ENCODE measurements at places on chromosomes 1 and 21. TPM values are rescaled to one million over a fixed set of nuclear protein-coding genes. Genes with fewer than 3 reads are reported as not detected.

- no peak for DNase-seq
Observed at GRCh38 chr1:194056169-194056568, 869.8 kb upstream of the B3GALT2 start.

- peak; percentile 57 for DNase-seq
Observed at GRCh38 chr1:6260433-6260934, 414 bp downstream of the GPR153 start.

DNA sequence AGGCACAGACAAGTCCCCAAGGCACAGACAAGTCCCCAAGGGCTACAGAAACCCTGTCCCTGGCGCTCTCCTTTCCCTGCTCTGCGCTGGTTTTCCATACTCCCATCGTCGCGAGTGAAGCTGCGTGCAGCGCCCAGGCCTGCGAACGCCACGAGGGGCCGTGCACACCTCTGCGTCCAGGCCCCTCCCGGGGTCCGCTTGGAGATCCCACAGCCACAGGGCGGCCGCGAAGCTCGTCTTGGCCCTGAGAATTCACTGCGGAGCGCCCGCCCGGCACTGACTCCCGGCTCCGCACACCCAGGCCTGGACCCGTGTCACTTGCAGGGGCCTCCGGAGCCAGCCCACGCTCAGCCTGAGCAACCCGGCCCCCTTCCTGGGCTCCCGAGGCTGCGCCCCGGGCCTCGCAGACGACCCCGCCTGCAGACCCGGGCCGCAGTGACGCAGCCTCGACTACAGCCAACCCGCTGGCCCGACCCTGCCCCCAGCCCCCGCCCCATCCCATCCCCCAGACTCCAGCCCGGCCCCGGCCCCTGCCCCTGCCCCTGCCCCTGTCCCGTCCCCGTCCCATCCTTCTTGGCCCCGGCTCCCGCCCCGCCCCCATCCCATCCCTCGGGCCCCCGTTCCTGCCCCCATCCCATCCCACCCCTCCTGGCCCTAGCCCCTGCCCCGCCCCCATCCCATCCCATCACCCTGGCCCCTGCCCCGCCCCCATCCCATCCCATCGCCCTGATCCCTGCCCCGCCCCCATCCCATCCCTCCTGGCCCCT lies 841 bp downstream of the POFUT2 start:
- DNase-seq, result peak; percentile 53

- no peak for DNase-seq
Observed at GRCh38 chr1:32984455-32985171, 20.0 kb upstream of the RNF19B start.

GRCh38 chr21:16088056-16088455 lies 358.3 kb downstream of the USP25 start:
- DNase-seq, result no peak

DNA sequence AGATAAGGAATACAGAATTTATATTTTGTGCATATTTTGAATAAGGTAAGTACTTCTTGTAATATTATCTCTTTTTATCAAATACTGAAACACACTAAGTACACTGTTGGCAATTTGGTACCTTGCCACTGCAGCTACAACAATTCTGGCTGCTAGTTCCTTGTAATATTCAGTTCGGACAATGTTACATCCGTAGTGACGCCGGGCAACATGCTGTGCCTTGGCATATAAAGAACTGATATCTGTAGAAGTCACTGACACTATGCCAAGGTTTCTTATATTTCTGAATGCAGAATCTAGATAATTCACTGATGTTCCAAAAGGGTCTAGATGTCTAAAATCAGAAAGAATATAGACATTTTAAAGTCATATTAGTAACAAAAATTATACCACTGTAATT lies 17.5 kb downstream of the TRMT1L start:
- DNase-seq, result no peak

GRCh38 chr1:76496871-76497270 lies 370.4 kb upstream of the ST6GALNAC5 start:
- DNase-seq, result no peak

GRCh38 chr1:97581614-97582051 lies 339.2 kb downstream of the DPYD start:
- DNase-seq, result no peak

GRCh38 chr1:223330466-223330865 lies 33.5 kb downstream of the SUSD4 start:
- DNase-seq, result no peak

- DNase-seq, result no peak
Observed at GRCh38 chr1:82218846-82219245, 418.1 kb downstream of the ADGRL2 start.

- DNase-seq, result peak; percentile 85
Observed at GRCh38 chr1:161044908-161045735, 655 bp downstream of the USF1 start.

DNA sequence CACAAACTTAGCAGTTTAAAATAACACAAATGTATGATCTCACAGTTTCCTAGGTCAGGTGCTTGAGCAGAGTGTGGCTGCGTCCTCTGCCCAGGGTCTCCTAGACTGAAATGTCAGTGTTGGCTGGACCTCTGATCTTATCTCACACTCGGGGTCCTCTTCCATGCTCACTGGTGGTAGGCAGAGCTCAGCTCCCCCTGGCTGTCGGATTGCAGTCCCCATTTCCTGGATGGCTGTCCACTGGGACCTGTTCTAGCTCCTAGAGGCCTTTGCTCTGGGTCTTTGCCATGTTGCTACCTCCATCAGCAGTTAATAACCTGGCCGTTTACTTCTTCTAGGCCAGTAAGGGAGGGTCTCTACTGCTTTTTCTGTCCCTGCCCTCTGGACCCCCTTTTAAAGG lies 107.5 kb downstream of the PCNX2 start:
- DNase-seq, result no peak

DNA sequence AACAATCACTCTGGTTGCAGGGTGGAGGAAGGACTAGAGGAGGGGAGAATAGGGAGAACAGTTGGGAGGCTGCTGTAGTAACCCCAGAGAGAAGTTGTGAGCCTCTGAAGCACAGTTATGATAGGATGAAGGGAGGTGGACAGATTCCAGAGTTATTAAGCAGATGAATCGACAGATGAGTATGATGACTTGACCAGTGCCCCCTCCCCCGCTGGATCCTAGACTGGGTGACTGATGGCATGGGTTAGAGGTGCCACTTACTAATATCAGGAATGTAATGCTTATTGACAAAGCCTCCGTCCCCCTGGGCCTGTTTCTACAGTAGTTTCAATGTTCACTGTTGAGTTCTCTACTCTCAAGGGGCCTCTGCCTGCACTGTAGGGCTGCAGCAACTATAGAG lies 14.0 kb upstream of the TIPRL start:
- DNase-seq, result no peak

- DNase-seq, result no peak
Observed at GRCh38 chr1:119822406-119822805, 11.1 kb upstream of the REG4 start.

DNA sequence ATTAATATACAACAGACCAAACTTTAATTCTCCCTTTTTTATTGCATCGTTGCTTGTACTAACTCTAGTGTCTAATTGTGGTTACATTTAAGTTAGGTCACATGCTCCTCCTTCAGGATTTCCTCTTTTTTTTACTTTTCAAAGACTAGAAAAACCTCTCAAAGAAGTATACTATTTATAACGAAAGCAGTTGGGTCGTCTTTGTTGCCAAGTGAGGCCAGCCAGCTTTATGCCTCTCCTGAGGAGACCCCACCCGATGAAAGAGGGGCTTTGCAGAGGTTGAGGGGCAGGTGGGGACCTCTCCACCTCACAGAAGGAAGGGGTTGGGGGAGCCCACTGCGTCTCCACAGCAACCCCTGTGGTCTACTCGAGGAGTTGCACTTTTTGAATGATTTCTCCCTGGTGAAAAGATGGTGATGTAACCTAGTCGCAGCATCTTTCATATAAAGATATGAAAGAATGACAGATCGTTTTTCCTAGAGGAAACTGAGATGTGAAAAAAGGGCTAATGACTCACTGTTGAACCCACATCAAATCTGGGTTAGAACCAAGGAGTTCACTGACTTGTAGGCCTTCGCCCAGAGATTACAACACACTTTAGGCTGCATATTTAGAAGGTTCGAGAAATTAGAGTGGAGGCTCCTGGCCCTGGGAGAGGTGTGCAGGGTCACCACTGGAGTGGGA lies 6.4 kb downstream of the TGFB2 start:
- peak; percentile 66 for DNase-seq

- DNase-seq, result no peak
Observed at GRCh38 chr21:39593522-39593921, 19.2 kb upstream of the B3GALT5 start.

DNA sequence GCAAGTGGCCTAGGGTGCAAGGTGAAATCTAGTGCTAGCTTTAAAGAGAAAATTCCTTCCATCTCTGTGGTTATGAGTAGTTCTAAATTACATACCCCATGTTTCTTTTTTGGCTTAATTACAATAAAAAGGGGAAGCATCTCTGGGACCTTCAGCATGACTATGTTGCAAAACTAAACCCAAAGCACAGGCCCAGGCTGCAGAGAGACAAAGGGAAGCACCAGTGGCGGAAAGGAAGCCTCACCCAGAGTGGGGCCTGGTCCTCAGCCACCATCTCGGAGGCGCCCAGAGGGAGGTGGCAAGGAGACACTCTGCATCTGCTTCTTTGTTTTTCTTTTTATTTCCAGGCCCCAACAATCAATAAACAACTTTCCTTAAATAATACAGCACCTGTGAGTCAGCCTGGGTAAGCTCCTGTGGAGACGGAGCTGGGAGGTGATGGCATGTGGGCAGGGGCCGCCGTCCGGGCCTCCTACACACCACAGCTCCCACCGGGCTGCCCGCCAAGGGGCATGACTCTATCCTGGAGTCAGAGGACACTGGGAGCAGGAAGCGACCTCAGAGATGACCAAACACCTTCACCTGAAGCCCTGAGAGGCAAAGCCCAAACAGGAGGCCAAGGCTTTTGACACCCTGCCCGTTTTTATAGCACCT lies 21.7 kb downstream of the ITPKB start:
- no peak for DNase-seq

DNA sequence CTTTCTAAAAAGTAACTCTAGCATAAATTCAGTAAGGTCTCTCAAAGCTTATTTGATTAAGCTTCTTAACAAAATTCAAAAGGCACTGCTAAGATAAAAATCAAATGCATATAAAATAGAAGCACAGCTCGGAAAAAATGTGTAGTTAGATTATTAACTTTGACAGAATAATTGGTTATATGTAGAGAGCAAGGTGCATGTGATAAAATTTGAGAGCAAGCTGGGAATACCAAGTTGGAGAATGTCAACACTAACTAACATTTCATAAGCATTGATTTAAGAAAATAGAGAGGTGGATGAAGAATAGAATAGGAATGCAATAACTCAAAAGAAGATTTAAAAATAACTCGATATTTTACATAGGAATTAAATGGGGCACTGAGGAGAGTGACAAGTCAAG lies 204.5 kb upstream of the GREM2 start:
- DNase-seq, result no peak

CYP4X1 gene
- polyA plus RNA-seq, result 1.3 TPM

LDLRAP1 gene
- polyA plus RNA-seq, result 10.5 TPM

FCRL1 gene
- polyA plus RNA-seq, result not detected

GJA5 gene
- polyA plus RNA-seq, result 2.8 TPM

FAM131C gene
- polyA plus RNA-seq, result 0.51 TPM

SMIM1 gene
- 0.60 TPM for polyA plus RNA-seq

NBPF4 gene
- polyA plus RNA-seq, result not detected

Measured in psoas muscle (tissue), 8 donors.